ENCODE measurements at places on chromosomes 4 and X.

GRCh38 chr4:134888156-134888555 is 686.6 kb upstream of the PABPC4L start:
- DNase-seq: no peak

DNA sequence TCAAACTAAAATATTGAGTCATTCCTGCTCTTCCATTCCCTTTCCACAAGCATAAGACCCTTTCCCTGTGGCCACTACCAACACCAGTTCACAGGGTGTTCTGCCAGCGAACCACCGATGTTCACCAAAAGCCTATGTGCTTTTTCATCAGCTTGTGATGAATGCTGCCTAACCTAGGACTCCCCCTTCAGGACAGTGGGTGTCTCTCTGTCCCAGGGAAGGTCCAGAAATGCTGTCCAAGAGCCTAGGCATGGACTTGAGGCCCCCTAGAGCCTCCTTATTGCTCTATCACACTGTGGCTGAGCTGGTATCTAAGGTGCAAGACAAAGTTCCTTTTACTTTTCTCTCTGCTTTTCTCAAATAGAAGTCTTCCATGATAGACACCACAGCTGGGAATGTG is 1015.6 kb downstream of the PCDH19 start:
- no peak for DNase-seq

GRCh38 chr4:99215521-99215920 is 3.5 kb downstream of the ADH6 start:
- no peak for DNase-seq

- no peak for DNase-seq
Measured at GRCh38 chrX:70479922-70480659, 35.5 kb downstream of the DLG3 start.

DNA sequence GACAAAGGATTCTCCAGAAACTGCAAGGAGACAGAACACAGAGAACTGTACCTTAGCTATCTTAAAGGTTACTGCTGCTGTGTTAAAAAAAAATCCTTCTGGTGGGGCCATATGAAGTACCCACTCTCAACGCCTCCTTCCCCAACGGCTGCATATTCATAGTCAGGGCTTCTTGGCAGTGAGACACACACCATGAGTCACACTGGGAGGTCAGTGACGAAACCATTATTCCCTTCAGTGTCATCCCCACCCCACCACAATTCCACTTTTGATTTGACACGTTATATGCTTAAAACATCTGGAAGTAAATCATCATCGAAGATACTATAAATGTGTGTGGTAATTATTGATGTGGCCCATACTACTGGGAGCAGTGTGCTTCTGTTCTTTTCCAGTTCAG is 271.5 kb downstream of the LDB2 start:
- DNase-seq: no peak
